NCI-H345 (cell line): ENCODE measurements at places on chromosomes 4 and X.

DNA sequence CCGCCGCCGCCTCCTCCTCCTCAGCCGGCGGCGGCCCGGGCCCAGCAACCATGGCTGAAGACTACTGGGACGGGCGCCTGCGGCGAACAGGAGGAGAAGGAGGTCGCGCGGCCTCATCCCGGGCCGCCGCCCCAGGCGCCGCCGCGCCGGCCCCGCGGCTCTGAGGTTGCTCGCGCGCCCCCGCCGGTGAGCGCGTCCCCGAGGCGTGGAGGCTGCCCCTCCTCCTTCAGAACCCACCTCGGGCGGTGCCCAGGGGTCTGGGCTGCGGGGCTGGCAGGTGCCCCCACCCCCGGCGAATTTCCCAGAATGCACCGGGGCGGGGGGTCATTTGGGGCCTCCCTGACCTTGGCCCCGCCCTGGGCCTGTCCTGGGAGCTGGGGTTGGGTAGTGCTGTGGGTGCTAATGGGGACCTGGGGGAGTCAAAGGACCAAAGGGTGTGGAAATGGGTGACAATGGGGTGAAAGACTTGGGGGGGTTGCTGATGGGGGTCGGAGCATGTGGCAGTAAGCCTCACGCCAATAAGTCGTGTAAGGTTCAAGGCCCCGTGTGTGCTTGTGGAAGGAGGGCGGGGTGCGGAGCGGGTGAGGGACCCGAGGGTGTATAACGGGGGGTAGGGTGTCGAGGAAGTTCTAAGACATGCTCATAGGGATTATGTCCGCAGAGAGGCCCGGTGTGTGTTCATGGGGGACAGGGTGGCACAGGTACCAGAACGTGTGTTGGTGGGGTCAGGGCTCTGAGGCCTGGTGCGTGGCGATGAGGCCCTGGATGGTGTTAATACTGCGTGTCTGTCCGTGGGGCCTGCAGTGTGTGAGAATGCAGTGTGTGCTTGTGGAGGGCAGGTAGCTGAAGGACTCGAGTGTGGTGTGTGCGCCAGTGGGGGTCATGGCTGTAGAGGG lies 687 bp downstream of the CDK16 start:
- DNase-seq: peak; percentile 23

GRCh38 chrX:145923376-145923775 lies 105.7 kb downstream of the SLITRK2 start:
- DNase-seq: no peak

DNA sequence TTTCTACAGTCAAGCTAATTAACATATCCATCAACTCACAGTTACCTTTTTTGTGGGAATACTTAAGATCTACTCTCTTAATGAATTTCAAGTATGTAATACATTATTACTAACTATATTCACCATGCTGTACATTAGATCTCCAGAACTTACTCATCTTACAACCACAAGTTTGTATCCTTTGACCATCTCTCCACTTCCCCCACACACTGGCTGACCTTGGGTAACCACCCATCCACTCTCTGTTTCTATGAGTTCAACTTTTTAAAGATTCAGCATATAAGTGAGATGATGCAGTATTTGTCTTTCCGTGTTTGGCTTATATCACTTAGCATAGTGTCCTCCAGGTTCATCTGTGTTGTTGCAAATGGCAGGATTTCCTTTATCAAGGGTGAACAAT lies 30.5 kb upstream of the MAGED1 start:
- no peak for DNase-seq

DNA sequence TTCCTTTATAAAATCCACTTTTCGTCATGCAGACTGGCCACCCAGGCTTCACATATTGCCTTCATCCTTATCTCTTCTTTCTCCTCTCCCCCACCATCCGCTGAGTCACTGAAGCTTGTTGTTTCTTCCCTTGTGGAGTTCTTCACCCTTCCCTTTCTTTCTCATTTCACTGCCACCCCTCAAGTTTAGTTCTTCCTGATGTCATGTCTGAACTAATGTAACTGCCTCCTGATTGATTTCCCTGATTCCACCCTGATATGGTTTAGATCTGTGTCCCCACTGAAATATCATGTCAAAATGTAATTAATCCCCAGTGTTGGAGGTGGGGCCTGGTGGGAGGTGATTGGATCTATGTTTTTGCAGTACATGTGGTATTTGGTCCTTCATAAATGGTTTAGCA lies 151.4 kb downstream of the CPEB2 start:
- no peak for DNase-seq

DNA sequence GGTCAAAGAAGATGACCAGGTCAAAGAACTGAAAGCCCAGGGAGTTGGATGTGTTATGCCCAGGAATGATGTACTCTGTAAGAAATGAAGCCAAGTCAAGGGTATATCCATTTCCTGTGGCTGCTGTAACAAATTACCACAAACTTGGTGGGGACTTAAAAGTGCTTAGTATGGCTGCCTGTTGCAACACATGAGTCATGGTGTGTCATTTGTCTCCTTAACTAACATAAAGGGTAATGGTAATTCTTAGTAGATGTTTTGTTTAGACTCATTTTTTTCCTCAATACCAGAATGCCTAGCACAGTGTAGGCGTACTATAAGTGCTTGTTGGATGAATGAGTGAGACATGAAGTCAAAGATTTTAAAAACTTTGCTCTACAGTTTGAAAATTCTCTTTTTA lies 45.7 kb downstream of the SYTL5 start:
- no peak for DNase-seq
